ENCODE measurements at places on chromosomes 6 and 20. TPM values are rescaled to one million over a fixed set of nuclear protein-coding genes. Genes with fewer than 3 reads are reported as not detected.

DNA sequence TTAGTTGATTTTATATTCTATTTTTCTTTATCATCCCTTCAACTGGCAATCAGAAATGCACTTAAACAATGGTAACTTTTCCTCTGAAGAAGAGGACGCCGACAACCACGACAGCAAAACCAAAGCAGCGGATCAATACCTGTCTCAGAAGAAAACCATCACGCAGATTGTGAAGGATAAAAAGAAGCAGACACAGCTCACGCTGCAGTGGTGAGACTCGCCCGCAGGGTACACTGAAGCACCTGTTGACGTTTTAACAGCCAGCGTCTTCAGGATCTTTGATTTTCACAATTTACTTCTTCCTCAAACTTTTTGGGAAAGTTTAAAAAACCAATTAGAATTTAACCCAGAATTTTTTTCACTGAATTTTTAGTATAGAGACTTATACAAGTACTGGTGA, 701 bp downstream of the RFX6 start:
- DNase-seq = no peak

DNA sequence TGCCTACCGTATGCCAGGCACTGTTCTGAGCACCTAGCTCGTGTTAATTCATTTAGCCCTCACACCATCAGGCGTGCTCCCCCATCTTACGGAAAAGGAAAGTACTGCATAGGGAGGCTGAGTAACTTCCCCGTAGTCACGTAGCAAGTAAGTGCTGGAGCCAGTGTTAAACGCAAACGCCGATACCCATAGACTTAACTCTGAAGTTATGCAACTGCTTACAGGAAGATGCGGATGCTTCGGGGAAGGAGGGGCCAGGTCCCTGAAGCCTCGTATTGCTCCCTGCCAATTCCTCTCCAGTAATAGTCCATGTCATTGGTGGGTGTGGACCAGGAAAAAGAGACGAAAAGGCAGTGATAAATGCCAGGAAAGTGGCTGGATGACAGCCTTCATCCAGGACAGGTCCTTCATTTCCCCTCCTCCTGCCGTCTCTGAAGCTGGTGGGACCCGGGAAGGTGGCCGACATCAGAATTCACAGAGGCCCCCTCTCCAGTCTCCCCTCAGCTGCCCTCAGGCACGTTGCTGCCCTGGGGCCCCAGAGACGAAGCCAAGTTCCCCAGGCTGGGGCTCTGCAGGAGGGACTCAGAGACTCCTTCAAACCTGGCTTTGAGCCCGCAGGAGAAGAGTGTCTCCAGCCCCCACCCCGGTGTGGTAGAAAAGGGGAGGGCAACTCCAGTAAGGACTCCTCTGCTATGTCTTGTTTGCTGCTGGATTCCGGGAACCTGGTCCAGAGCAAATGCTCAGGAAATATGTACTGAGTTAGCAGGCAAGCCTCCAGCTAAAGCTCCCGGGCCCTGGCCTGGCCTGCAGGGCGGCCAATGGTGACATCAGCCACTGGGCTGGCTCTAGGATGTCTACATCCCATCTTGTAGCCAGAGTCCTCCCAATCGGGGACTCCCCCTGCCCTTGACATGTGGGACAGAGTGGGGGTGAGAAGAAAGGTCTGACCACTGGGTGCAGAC, 37.8 kb downstream of the RAB44 start:
- DNase-seq = peak; percentile 52

DNA sequence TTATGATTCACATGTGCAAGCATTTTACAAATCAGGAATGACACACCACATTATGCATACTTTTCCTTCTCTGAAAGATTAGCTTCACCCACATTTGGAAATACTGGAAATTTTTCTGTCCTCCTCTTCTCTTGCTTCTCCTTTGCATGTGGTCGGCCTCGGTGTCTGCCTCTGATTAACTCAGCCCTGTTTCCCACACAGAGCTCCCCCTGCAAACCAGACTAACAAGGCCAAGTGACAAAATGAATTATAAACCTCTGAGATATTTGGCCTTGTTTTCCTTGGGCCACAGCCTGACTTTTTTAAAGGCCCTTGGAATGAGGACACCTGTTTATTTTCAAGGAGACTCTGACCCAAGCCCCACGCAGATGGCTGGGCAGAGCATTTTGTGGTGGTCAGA, 9.0 kb upstream of the CCN6 start:
- DNase-seq = no peak

DNA sequence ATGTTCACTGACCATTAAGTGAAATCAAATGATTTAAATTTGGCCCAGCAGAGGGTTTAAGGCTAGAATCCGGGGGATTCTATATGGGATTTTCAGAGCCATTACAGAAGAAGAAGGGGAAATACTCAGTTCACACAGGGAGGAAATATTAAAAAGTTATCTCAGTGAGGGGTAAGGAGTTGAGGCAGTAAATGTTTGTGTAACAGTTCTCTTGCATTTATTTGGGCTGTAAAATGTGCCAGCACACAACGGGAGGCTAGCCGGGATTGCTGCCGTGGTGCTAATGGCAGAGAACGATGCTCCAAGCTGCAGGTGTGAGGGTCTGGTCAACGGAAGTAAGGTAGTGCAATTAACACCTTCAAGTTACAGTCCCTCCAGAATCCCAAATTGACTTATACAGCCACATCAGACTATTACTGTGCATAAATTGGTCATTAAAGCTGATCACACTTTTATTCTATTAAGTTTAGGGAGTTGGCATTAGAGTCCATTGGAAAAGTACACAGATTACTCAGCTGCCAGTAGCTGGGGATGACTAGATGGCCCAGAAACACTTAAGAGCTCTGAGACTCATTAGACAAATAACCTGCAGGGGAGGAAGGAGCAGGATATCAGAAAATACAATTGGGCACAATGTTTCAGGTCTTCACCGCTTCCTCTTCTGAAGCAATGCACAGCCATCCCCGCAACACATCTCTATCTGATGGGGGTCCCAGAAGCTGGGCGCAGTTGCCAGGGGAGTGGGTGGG, 31.3 kb downstream of the PPP1R3G start:
- DNase-seq = no peak

GRCh38 chr6:118509009-118509617, 39.0 kb upstream of the PLN start:
- DNase-seq = peak; percentile 5

Gene SLC22A16
- not detected for total RNA-seq

- peak; percentile 15 for DNase-seq
These were observed 136.5 kb upstream of the PRND start for GRCh38 chr20:4585104-4585753.

- DNase-seq = no peak
These were observed 53.0 kb downstream of the RRBP1 start for GRCh38 chr20:17629025-17629424.

DNA sequence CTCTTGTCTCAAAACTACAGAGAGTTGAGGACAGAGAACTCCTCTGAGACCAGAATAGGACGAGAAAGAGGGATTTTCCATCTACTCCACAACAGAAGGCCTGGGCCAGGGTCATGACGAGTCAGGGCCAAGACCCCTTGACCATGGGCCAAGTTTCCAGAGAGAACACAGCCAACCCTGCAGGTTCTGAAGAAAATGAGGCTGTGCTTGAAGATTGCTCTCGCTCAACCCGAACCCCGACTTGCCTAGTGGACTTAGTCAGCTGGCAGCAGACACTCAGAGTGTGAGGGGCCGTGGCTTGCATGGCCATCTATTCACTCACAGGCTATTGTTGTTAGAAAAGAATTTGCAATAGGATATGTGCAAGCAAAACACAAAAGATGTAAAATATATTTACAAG, 54.5 kb downstream of the TMEM242 start:
- no peak for DNase-seq

- DNase-seq = no peak
These were observed 44.1 kb downstream of the BEND6 start for GRCh38 chr6:56999049-56999448.

DNA sequence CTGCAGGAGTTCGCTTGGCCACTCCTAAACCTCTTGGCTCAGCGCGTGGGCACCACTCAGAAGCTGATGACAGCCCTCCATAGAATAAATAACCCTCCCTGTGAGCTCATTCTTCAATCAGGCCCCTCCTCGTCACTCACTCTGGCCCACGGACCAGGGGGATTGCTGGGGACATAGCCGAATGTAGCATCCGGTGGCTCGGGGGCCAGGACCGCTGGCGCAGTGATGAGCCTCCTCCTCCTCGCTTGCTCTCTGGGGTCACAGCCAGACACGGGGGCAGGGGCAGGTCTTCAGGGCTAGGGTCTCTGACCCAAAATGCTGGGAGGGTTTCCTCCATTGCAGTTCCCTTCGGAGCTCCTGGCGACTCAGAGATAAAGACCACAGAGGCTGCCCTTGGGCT, 79.9 kb downstream of the TFAP2C start:
- no peak for DNase-seq

- no peak for DNase-seq
These were observed 33.0 kb upstream of the KIAA1586 start for GRCh38 chr6:57013521-57013926.

DNA sequence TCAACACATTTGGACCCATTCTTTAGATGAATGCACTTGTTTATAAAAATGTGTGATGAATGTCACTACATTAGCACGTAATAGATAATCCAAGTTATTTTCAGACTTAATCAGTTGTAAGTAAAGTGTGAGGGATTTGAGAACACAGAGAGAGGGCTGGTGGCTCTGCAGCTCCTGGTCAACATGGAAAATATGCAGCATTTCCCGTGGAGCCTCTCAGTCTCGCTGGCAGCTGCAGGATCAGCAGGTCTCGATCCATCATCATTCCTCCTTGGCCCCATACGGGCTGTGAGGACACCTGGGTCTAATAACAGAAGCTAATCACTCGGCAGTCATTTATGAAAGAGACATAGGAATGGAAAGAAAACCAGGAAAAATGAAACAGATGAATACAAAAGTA, 390.2 kb downstream of the PRKN start:
- DNase-seq = no peak

Gene NANP
- total RNA-seq = 14.7 TPM

DNA sequence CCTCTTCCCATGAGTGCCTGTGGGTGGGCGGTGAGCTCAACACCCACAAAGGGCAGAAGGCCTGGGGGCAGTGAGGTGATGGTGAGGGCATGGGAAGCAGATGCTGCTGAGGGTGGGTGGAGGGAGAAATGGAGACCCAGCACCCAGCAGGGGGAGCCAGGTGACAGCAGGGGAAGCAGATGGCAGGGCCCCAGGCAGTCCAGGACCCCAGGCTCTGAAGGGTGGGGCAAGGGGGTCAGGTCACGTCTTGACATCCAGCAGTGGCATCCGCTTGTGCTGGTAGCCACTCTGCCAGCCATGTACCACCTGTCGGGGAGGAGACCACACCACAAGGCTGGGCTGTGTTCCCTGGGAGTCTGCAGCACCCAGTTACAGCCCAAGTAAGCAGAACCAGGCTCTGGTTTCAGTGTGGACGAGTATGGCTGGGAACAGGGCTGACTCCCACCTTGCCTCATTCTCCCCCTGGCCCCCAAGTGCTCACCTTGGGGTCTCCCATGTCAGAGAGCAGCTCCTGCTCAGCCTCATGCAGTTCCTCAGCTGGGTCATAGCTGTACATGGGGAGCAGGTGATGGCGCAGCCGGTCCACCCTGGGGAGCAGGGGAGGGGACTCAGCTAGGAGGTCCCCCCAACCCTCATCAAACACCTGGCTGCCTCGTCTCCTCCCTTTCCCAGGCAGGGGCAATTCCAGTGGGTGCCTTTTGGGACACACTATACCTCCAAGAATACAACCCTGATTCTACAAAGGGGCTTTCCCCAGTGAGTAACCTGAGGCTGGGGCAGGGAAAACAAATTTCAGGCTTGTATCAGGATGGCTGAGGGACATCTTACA, 2.0 kb downstream of the SMIM29 start:
- no peak for DNase-seq

DNA sequence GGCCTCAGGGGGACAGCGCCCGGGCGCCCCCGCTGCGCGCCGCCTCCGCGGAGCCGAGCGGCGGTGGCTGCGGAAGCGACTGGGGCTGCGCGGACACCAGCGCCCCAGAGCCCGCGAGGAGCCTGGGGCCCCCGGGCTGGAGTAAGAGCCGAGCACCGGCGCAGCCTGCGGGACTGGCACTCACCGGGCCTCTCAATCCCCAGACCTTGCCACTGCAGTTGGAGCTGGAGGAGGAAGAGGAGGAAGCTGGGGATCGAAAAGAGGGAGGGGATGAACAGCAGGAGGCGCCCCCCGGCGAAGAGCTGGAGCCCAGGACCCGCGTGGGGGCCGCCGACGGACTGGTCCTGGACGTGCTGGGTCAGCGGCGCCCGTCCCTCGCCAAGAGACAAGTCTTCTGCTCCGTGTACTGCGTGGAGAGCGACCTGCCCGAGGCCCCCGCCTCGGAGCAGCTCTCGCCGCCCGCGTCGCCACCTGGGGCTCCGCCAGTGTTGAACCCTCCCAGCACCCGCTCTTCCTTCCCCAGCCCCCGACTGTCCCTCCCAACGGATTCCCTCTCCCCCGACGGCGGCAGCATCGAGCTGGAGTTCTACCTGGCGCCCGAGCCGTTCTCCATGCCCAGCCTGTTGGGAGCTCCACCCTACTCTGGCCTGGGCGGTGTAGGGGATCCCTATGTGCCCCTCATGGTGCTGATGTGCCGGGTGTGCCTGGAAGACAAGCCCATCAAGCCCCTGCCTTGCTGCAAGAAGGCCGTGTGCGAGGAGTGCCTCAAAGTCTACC, 590 bp downstream of the RNF217 start:
- no peak for DNase-seq

GRCh38 chr20:454951-455350, 7.4 kb downstream of the TBC1D20 start:
- DNase-seq = no peak

GRCh38 chr20:62830821-62831220, 14.0 kb downstream of the COL9A3 start:
- DNase-seq = no peak

Gene CALHM6
- total RNA-seq = 0.45 TPM

DNA sequence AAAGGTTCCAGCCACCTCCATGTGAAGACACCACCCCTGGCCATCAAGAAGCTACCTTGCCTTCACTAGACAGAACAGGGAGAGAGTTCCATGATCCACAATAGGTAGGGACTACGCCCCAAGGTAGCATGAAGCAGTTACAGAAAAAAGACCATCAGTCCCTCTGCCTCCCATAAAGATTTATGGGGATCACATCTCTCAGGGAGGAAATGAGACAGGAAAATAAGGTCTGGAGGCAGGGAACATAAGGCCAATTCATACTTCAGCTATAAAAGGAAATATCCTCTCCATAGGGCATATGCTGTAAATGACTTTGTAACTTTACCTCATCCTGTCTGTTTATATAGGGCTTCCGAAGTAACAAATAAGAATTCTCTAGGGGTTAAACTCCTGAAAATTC, 129.4 kb downstream of the OR2B2 start:
- DNase-seq = no peak

Gene ETV7
- 0.63 TPM for total RNA-seq

DNA sequence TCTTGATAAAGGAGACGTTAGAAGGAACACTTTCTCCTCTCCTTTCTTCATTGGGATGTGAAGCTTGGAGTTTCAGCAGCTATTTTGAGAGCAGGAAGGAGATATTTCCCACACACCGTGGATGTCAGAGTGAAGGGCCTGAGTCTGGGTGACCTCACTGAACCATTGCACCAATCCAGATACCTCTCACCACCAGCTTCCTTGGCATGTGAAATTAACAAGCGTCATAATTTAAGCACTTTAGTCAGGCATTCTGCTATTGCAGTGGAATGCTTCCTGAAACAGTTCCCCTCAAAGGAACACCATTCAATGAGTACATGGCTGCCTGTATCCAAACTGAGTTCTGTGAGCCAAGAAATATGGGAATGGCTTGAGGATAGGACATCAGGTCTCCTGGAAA, 83.7 kb downstream of the CHMP4B start:
- DNase-seq = no peak

Gene FILIP1
- total RNA-seq = 0.06 TPM

Measured in NCI-H460 (cell line).